ENCODE measurements at places on chromosomes 7 and 10.

DNA sequence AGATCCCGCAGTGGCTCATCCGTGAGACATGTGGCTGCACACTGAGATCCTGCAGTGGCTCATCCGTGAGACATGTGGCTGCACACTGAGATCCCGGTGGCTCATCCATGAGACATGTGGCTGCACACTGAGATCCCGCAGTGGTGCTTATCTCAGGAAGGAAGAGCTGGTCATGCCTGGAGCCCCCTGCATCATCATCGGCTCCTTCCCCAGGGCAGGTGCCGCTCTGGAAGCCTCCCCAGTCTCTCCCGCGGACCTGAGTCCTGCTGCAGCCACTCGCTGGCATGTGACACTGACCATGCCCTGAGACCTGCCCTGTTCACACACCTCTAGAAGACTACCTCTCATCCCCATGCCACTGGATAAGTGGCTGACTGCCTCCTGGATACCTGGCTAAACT lies 181.3 kb downstream of the PTPRN2 start:
- DNase-seq, result no peak

- DNase-seq, result no peak
Observed at GRCh38 chr7:73519867-73520672, 2.0 kb downstream of the BAZ1B start.

- no peak for DNase-seq
Observed at GRCh38 chr7:79610748-79611304, 157.4 kb upstream of the MAGI2 start.

DNA sequence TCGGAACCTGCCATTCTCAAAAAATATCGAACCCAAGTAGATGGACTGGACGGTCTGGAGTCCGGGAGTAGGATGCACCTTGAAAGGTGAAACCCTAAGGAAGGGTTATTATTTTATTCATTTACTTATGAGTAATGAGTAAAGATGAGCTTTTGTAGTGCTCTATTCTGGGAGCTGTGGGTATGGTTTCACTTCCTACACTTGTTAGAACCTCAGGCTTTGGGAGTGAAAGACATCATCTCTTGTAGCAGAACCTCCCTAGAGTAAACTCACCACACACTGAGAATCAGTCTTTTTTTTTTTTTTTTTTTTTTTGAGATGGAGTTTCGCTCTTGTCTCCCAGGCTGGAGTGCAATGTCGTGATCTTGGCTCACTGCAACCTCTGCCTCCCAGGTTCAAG lies 389.4 kb upstream of the AUTS2 start:
- DNase-seq, result no peak

DNA sequence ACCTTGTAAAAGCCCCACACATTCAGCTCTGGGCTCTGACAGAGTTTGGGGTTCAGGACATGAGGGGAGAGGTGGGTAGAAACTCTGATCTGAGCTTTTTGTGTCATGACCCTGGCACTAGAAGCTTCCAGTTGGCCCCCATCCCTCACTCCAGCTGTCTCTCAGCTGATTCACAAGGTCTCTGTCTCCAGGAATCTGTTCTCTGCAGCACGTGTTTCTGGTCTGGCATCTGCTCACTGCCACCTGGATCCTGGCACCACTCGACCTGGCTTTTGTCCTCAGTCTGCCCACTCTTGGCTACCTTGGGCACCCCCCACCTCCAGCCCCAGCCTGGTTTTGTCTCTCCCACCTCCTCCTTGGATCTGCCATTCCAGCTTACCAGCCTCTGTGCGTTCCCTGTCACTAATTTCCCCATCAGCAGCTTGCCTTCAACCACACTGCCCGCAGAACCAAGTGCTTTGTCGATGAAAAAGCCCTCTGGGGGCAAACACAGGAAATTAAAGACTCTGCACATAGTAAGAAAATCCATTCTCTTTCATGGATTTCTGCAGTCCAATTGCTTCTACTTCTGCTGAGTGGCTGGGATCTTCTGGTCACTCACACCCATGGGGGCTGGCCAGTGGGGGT lies 18.3 kb upstream of the ADCYAP1R1 start:
- DNase-seq, result no peak

DNA sequence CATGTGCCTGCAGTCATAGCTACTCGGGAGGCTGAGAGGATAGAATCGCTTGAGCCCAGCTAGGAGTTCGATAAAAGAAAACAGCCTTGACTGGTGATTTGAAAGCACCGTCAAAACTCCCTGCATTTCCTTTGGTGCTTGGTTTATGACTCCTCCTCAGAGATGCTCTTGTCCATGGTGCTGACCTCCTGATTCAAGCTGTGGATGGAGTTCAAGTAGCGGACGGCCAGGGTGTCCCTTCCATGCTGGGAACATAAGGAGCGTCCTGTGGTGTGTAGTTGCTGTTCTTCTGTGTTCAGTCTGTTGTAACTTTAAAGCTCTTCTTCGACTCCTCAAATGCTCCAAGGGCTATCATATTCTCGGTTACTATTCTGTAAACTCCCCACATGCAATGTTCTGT lies 382.5 kb upstream of the KIAA1217 start:
- DNase-seq, result no peak

GRCh38 chr7:71354716-71355115 lies 222.8 kb downstream of the GALNT17 start:
- DNase-seq, result no peak

DNA sequence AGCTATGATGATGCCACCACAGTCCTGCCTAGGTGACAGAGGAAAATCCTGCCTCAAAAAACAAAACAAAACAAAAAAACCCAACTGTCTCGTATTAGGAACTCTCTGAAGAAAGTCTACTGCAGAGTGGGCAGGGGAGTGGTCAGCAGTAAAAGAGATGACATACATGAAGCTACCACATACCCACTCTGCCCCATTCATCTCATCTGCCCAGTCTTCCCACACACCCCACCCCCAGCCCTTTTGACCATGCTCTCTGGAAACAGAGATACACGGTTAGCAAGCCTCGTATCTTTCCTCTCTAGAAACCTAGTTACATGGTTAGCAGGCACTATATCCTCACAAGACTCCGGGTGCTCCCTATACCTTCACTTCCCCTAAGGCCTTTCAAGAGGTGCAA lies 8.3 kb downstream of the SLC37A3 start:
- DNase-seq, result no peak

GRCh38 chr7:101901661-101902491 lies 84.5 kb downstream of the CUX1 start:
- DNase-seq, result no peak

GRCh38 chr7:102841290-102841689 lies 71.5 kb upstream of the LRRC17 start:
- DNase-seq, result no peak

DNA sequence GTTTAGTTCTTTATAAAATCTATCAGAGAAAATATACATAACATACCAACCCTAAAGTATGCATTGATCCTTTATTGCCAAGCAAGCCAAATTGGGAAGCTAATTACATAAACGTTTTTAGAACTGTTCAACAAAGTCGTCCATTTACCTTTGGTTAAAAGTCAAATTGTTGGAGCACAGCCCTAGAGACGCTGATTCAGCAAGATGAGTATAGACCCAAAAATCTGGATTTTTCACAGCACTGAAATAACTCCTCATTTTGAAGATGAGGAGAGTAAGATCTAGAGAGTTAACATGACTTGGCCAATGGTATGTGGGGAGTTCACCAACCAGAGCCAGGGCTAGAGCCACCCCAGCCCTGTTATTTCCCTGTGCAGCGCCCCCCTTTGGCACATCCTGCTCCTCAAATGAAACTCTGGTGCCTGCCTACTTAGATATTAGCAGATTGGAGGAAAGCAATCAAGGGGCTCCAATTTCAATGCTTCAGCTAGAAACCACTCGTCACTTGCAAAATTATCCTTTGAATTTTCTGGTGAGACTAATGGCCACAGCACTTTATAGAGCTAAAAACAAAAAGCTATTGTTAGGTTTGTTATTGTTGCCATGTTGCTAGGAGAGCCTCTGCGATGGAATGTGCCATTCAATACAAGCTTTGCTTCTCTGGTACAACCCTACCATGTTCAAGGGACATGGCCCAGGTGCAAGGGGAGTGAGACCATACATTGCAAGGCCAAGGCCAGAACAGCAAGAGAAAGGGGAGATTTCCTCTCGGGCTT lies 132.6 kb upstream of the ZEB1 start:
- no peak for DNase-seq

GRCh38 chr10:63763744-63764143 lies 242.5 kb downstream of the REEP3 start:
- DNase-seq, result no peak

DNA sequence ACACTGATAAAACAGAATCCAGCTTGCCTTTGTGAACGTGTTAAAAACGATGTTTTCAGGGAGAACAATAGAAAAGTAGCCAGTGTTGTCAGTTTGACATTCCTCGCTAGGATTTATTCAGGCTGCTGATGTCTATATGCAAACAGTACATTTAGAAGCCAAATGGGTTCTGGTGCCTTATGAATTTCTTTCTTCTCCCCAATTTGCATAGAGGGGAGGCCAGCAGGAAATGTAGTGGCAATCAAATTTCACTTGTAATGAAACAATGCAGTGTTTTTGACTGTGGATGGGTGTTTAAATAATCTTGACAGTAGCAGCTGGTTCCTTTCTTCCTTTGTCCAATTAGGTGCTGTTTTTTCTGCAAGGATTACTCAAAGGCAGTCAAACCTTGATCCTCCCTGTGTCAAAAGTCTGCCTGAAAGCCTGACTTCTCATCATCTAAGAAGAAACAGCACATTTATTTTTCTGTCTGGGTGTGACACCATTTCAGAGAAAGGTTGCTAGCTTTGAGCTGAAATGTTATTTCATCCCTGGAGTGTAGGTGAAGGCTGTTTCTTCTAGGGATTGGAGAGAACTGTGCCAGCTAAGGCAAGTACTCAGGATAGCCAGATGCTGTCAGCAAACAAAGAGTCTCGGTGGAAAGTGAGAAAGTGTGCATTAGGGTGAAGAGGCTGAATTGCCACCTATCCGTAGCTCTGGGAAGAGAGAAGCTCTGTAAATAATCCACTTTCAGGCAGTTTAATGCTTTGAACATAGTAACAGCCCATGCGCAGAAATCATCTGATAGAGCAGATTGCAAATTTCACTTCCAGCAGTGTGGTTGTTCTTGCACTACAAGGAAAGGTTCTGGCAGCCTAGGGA lies 36.6 kb upstream of the ZNRF2 start:
- no peak for DNase-seq

GRCh38 chr10:48358162-48358561 lies 51.7 kb downstream of the MAPK8 start:
- no peak for DNase-seq

DNA sequence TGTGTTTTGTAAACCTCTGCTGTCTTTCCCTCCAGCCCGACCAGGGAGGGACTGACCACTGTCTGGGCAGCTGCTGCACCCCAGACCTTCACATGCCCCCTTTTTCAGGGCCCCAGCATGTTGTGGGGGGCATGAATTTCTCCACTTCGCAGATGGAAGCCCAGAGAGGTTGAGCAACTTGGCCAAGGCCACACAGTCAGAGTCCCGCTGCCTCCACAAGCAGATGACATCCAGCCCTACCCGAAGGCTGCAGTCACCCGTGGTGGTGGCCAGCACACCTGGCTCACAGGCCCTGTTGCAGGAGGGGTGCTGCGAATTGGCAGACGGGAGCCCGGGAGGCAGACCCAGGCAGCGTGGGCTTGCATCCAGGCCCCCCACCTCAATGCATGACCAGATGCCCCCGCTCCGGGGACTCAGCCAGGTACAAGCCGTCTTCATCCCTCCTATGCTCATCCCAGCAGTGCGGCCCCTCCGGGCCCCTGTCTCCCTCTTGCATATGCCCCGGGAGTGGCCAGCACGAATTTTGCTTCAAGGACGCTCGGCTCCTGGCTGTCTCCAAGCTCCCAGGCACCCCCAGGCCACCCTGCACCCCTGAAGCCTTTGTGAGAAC lies 36.0 kb upstream of the PDGFA start:
- DNase-seq, result no peak

GRCh38 chr10:31623466-31623865 lies 304.4 kb downstream of the ZEB1 start:
- DNase-seq, result no peak

DNA sequence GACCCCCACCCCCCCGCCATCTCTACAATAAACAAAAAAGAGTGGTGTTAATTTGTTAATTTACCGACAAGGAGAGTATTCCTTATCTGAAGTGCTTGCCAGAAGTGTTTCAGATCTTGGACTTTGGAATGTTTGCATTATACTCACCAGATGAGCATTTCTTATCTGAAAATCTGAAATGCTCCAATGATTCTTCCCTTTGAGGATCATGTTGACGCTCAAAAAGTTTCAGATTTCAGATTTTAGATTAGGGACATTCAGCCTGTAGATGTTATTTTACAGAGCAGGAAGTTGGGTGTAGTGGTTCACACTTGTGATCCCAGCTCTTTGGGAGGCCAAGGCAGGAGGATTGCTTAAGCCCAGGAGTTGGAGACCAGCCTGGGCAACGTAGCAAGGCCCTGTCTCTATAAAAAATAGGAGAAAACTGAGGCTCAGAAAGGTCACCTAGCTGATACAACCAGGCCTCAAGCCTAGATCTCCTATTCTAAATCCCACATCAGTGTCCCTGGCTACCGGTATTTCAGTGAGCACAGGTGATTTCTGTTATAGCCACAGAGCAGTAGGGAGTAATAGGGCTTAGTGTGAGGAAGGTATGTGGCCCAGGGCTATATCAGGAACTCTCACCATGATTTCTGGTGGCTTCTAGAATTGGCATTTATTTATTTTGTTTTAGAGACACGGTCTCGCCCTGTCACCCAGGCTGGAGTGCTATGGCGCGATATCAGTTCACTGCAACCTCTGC lies 35.4 kb downstream of the TMEM120A start:
- DNase-seq, result no peak

DNA sequence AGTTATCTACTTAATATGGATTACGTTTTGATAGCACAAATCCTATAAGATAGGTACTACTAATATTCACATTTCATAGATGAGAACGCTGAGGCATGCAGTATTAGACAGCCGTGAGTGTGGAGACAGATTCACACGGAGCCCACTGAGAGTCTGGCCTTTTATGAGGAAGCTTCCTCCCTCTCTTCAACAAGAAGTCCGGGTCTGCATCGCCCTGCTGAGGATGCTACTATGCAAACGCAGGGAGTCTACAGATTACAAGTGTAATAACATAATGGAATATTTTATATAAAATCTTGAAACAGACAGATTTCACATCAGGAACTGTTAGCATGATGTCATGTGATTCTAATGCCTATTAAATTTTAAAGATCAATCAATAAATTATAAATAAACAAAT lies 255.9 kb upstream of the GLI3 start:
- DNase-seq, result no peak

- DNase-seq, result no peak
Observed at GRCh38 chr10:78339251-78339650, 305.6 kb downstream of the RPS24 start.

DNA sequence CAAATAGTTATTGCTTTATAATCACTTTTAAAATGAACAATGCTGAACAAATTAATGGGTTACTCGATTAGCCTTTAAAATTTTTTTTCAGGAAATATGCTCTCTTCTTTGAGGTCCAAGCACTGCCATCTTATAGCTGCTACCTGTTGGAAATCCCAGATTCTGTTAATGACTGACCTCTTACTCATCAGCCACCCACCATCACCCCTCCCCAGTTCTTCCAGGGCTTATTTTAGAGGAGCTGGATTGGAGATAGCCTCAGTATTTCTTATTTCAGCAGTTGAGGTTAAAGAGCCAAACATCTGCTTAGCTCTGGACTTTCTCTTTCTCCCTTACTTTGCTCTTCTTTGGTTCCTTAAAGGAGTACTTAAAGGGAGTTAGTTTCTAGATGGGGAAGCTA lies 420.0 kb downstream of the EXOC4 start:
- no peak for DNase-seq

- DNase-seq, result no peak
Observed at GRCh38 chr7:135355377-135356048, 121.9 kb downstream of the STRA8 start.

All from CD8-positive, alpha-beta T cell (primary cell).